COR-L47 (cell line): ENCODE measurements at places on chromosomes 7 and 10.

GRCh38 chr10:124604214-124605000 is 139.8 kb downstream of the FAM53B start:
- no peak for DNase-seq

GRCh38 chr7:7595451-7595850 is 28.8 kb downstream of the MIOS start:
- DNase-seq: peak; percentile 14

DNA sequence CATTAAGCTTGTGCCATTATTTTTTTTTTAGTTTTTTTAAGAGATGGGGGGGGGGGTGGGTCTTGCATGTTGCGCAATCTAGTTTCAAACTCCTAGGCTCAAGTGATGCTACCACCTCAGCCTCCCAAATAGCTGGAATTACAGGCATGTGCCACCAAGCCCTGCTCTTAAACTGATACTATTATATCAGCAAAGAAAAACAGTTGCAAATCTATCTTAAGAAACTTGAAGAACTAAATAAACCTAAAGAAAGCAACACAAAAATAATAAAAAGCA is 47.5 kb downstream of the BRAF start:
- DNase-seq: no peak

- DNase-seq: no peak
Observed at GRCh38 chr10:104109908-104110662, 11.9 kb upstream of the SFR1 start.

DNA sequence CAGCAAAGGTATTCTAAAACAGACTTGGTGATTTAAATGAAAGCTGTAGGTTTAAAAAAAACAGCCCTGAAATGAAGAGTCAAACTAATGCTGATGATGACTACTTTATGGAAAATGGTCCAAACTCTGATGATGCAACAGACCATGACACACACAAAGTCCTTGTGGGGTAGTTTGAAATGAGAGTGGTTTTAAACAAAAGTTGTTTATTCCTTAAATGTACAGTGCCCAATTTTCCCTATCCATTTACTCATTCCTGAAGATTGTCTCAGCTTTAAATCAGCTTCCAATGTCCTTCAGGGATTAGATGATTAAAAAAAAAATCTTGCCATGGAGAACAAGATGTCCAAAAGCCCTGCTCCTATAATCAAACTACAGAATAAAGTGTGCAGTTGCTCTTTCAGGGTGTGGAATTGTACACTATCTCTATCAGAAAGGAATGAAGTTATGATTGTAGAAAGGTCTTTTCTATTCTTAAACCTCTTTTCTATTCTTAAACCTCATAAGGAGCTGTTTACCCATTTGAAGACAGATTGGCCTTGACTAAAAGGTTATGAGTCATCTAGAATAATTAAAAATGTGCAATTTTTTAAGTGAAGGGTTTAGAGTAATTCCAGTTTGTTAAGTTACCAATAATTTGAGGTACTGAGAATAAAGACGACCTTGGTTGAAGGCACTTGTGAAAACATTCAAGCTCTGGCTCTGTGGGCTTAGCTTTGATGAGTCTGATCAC is 70.2 kb upstream of the ITGA8 start:
- no peak for DNase-seq

GRCh38 chr10:118447478-118448270 is 105.5 kb upstream of the FAM204A start:
- DNase-seq: no peak

- DNase-seq: peak; percentile 17
Observed at GRCh38 chr7:149284343-149284742, 22.3 kb downstream of the ZNF783 start.

DNA sequence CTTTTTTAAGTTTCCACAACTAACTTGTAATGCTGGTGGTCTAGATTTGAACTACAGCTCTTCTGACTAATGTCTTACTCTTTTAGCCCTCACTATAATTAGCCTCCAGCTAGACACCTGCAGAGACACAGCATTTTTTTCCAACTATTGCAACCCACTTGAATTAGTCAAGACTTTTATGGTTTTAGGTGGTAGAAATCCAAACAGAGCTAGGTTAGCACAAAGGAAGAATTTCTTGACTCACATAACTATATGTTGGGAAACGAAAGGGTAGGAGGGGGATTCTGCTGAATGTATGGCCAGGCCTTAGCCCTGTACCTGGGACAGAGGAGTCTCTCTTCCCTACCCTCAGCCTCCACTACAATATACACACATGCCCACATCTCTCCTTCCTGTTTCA is 586.1 kb downstream of the INHBA start:
- no peak for DNase-seq
